ENCODE measurements at places on chromosomes 2 and 18. TPM values are rescaled to one million over a fixed set of nuclear protein-coding genes. Genes with fewer than 3 reads are reported as not detected.

The GULP1 gene
- not detected for total RNA-seq

DNA sequence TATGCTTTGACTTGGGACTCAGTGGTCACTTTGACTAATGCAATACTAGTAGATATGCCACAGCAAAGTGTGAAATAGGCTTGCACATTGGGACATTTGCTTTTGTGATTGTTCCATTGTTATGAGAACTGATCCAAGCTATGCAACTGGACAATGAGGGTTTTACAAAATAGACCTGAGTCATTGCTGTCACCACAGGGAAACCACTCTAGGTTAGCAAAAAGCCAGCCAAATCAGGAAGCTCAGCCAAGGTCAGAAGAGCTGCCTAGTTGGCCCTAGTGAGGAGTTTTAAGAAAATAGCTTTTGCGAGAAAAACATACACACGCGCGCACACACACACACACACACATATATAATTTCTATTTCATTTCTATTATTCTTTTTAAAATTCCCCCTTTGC, 452.4 kb upstream of the CDH7 start:
- no peak for DNase-seq

The DSG1 gene
- total RNA-seq = not detected

The TUBA3E gene
- not detected for total RNA-seq

GRCh38 chr2:15889442-15890123, 50.8 kb upstream of the MYCN start:
- no peak for DNase-seq

GRCh38 chr18:11989966-11990380, 8.7 kb downstream of the IMPA2 start:
- DNase-seq = no peak

- DNase-seq = no peak
Measured at GRCh38 chr18:39199231-39199855, 1633.7 kb upstream of the CELF4 start.

The THUMPD2 gene
- total RNA-seq = 13.8 TPM

- peak; percentile 68 for DNase-seq
Measured at GRCh38 chr2:74441690-74442482, at the start of gene RTKN. Gene RTKN (minus strand): TSS chr2:74441937. CDS start chr2:74441816, 121 bp downstream.

The FOXI3 gene
- total RNA-seq = not detected

The SLC16A14 gene
- total RNA-seq = 1.1 TPM

The REV1 gene
- total RNA-seq = 29.6 TPM

The SNRPD1 gene
- total RNA-seq = 133 TPM

DNA sequence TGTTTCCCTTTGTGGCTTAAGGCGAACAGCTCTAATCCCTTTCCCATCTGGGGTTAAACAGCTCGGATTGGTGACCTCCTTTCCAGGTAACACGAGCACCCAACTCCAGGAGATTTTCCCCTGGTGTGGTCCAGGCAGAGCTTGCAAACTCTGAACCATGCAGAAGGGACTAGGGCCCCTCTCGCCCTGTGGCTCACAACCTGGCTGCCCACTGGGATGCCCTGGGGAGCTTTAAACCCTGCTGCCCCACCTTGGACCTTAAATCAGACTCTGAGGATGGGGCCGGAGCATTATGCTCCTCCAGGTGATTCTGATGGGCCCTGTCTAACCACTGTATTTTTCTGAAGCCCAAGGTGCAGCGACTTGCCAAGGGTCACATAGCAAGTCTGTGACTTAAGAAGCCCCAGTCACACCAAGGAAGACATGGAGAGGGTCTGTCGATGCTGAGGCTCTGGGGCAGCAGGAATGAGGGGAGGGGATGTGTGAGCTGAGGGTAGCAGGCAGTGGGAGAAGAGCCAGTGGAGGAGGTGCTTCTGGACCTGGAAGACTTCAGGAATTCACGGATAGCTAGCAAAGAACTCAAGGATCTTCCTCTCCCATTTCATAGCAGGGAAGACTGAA, 5.9 kb downstream of the ARID5A start:
- no peak for DNase-seq

DNA sequence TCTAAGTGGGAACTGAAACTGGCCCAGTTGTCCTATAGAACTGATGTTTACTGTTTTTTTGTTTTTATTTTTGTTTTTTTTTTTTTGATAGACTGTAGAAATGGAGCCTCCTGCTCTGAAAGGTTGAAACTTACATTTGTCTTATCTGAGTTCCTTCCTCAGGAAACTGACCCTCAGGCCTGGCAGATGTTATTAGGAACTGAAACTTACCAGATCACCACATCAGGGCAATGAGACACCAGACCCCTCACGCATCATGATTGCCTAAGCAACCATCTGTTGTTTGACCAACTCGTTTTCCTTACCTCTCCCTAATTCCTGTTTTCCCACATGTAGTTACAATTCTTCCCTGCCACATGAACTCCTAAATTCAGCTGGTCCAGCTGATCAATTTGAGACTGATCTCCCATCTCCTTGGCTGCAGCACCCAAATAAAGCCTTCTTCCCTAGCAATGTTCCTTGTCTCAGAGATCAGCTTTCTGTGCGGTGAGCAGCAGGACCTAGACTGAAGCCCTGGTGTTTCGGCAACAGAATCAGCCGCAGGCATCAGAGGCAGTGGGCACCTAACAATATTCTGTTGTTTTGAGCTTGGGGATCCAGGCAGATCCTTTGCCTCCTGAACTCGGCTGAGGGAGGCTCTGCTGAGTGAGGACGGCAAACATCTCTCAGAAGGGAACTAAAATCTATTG, 96.8 kb downstream of the MSH2 start:
- no peak for DNase-seq

- no peak for DNase-seq
Measured at GRCh38 chr2:36516136-36516870, 81.7 kb downstream of the FEZ2 start.

DNA sequence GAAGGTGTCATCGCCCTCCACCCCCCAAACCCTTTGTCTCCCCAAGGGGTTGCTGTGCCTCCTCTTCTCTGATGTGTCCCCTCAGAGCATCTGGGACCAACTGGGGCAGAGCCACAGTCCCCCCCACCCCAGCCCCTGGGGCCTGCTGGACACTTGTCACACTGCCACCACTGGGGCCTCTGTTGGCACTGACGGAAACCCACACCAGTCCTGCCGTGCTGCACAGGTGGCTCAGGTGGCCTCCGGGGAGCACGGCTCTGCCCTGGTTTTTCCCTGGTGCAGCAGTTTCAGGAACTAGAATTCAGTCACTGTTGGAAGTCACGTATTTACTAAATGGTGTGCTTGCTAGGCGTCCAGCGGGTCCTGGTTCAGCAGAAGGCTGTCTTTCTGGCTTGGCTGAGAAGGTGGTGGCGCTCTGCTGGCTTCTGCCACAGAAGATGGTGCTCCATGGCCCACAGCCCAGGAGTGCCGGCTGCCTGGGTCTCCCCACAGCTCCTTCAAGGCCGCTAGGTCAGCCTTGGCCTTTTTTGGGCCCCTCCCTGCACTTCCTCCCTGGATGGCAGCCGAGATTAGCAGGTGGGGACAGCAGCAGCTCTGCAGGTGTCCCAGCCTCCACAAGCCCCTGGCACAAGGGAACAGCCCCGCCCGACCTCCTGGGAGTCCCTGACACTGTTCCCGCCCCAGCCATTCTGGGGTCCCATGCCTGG, 18.6 kb upstream of the KLHL30 start:
- no peak for DNase-seq
